Activated CD8-positive, alpha-beta memory T cell treated with anti-CD3 and anti-CD28 coated beads for 4 hours (primary cell): ENCODE measurements at places on chromosomes 3 and 15.

- DNase-seq = no peak
Measured at GRCh38 chr3:114363554-114364202, 69.8 kb downstream of the TIGIT start.

DNA sequence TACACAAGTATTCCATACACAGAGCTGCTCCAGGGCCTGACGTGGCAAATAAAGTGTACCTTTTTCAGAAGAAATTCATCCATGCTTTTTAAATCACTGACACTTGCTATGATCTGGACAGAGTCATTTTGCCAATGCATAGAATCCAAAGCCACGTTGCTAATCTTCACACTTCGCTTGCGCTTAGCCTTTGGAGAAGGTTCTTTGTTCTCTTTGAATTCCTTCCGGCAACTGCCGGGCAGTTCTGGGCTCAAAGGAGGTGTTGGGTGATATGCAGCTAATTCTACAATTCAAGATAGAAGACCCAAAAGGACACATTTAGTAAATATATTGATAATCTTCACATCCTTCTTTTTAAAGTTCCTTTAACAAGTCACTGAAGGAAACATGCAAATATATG is 69.9 kb downstream of the NR2E3 start:
- DNase-seq = no peak

GRCh38 chr3:161800985-161801559 is 304.5 kb downstream of the OTOL1 start:
- DNase-seq = no peak

GRCh38 chr3:17070161-17070959 is 185.6 kb downstream of the PLCL2 start:
- no peak for DNase-seq

DNA sequence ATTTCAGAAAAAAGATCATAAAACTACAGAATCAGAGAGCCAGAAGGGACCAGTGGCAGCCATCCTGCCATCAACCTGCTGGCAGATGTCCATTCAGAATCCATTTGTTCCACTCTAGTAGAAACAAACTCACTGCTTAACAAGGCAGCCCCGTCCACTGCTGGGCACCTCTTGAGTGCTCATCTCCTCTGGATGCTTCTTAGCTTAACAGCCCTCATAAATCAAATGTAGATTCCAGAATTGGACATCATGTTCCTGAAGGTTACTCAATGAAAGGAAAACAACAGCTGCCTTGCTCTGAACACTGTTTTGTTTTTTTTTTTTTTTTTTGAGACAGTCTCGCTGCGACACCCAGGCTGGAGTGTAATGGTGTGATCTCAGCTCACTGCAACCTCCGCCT is 37.3 kb downstream of the ABCC5 start:
- DNase-seq = no peak

GRCh38 chr3:37608061-37608702 is 253.5 kb upstream of the CTDSPL start:
- DNase-seq = no peak

DNA sequence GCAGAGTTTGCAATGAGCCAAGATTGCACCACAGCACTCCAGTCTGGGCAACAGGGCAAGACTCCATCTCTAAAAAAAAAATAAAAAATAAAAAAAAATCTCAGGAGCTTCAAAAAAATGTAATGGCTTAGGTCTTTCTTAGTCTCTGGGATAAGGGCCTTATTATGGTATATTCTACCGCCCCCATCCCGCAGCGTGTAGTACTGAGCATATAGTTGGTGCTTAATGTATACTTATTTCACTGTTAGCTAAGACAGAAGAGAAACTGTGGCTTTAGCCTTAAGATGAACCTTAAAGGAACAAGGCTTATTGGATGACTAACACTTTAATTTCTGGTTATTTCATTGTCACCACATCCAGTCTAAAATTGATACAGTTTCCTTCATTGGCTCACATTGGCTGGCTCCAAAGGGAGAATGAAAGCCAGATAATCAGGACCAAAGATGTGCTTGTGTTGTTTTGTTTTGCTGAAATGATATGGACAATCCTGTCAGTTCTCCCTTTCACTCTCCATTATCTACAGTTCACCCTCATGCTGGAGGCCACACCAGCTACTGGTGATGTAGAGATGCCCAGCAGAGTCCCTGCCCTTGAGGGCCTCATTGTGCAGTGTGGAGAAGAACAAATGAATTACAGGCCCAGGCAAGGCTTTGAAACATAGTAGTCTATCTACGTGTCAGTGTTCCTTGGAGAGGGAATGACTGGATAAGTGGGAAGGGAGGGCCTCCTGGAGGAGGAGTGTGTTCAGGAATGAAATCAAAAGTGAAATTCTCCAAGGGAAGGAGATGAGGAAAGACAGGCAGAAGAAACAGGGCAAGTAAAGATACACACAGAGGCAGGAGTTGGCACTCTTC is 17.4 kb upstream of the RAF1 start:
- DNase-seq = no peak

- DNase-seq = no peak
Measured at GRCh38 chr3:47578691-47579632, at the start of gene CSPG5. TSS of gene CSPG5 (minus strand) at chr3:47578865. CDS start at chr3:47578693, 172 bp downstream.
